Non-pigmented ciliary epithelial cell (primary cell): ENCODE measurements at places on chromosomes 5 and 9.

- no peak for DNase-seq
These were observed 16.6 kb downstream of the TUT7 start for GRCh38 chr9:86337469-86338108.

GRCh38 chr9:133980864-133981588 lies 11.1 kb downstream of the VAV2 start:
- no peak for DNase-seq

GRCh38 chr9:134442085-134442474 lies 115.8 kb downstream of the RXRA start:
- DNase-seq, result no peak

GRCh38 chr5:180910735-180911134 lies 11.8 kb downstream of the BTNL8 start:
- no peak for DNase-seq

DNA sequence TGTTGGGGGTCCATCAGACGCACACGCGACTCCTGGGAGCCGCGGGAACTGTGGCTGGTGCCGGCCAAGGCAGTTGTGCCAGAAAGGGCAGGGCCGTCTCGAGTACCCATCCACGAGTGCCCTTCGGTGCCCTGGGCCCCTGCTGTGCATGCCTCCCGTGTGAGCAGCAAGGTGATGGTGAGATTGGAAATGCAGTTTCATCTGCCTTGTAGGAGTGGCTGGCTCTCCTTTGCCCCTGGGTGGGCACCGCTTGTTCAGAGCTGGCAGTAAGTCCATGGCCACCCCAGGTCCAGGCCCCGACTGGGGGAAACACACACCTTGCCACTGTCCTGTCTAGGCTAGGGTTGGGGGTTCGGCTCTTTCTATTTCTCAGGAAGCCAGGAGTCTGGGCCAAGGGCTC lies 5.7 kb downstream of the NKD2 start:
- DNase-seq, result no peak

DNA sequence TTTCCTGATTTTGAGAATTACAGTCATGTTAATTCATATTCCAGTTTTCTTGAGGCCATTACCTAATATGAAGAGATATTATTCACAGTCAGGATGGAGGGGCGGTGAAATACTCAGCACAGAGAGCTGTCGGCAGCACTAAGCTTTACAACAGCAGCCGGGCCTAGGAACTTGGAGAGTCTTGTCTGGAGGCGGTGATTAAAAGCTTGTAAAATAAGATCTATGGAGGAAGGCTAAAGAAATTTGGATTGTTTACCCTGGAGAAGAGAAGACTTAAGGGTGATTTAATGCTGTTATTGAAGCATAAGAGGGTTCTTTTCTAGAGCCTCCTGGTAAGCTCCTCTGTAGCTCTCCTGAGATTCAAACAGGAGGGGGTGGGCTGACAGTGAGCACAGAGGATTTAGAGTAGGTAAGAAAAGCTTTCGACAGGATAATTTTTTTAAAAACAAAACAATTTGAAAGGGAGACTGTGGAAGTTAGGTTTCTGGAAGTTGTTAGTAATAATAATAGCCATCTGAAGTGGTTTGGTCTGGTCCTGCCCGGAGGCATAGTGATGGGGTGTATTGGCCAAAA lies 406.3 kb upstream of the ADAMTSL1 start:
- no peak for DNase-seq

- no peak for DNase-seq
These were observed 836 bp downstream of the PCSK5 start for GRCh38 chr9:75891277-75891741.

DNA sequence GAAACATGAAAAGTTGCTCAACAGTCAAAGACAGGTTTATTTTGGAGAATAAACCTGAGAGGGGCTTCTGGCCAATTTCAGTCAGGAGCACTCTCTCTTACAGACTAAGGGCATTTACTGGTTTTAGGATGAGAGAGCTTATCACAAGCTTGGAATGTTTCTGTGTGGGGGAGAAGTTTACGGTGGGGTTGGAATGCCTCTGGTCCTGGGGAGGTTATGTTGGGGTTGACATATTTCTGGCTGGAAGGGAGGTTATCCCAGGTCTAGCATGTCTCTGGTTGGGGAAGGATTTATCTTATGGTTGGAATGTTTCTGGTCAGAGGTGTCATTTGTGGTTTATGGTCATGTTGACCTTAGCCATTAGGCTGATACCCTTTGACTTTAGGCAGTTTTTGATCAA lies 1867.3 kb downstream of the EFNA5 start:
- no peak for DNase-seq

GRCh38 chr5:77492653-77493000 lies 511 bp upstream of the WDR41 start:
- no peak for DNase-seq

- DNase-seq, result no peak
These were observed 323.6 kb downstream of the NFIB start for GRCh38 chr9:13990331-13990730.

DNA sequence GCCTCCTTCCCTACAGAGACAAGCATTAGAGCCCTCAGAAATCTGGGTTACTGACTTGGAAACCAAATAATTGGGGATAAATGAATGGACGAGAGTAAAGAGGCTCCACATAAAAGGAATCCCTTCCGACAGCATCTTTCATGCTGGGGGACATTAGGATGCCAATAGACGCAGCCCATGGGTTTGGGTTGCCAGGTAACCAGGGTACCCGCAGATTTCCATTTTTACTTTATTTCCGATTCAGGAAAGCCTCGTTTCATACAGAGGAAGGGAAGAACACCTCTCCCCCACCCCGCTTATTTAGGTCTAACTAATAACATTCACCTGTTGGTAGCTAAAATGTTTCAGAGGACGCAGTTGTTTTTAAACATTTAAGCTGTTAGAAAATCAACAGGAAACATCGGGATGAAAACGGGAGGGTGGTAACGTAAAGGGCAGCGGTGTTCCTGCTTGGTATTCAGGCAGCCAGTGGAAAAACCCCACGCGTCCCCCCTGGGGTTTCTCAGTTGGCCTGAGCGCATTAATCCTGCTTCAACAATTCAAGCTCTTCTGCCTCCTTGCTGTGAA lies 179.5 kb downstream of the YTHDC2 start:
- DNase-seq, result no peak

- DNase-seq, result no peak
These were observed at the start of gene HMHB1 for GRCh38 chr5:143812085-143812705. HMHB1 (plus strand) TSS chr5:143812161.

DNA sequence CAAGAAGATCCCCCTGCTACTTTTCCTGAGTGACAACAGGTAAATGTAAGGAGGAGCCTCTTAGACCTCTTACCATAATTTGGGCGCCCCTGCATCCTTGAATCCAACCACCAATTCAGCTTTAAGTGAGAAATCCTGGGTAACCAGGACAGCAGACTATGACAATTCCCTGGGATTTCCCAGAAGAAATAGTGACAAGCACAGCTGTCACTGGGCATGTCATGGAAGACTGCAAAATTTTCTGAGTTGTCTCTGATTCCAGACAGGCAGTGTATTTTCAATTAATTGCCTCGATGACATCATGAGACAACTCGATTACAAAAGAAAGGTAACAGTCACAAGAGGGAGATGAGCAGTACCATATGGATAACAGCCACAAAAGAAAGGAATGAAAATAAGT lies 256.9 kb downstream of the BNC2 start:
- no peak for DNase-seq
